Type B pancreatic cell (in vitro differentiated cells): ENCODE measurements at places on chromosomes 16 and 17.

DNA sequence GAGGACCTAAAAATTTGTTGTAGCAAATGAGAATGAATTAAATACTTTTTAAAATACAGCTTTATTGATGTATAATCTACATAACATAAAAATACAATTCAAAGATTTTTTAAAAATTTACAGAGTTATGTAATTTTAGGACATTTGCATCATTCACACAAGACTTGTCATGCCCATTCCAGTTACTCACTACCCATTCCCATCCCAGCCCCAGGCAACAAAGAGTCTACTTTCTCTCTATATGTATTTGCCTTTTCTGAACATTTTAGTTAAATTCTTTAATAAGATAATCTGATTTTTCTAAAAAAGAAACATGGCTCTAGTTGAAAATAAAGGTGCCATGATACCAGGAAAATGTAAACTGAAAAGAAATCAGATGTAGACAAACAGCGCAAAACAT, 354.2 kb downstream of the PMP22 start:
- no peak for DNase-seq

DNA sequence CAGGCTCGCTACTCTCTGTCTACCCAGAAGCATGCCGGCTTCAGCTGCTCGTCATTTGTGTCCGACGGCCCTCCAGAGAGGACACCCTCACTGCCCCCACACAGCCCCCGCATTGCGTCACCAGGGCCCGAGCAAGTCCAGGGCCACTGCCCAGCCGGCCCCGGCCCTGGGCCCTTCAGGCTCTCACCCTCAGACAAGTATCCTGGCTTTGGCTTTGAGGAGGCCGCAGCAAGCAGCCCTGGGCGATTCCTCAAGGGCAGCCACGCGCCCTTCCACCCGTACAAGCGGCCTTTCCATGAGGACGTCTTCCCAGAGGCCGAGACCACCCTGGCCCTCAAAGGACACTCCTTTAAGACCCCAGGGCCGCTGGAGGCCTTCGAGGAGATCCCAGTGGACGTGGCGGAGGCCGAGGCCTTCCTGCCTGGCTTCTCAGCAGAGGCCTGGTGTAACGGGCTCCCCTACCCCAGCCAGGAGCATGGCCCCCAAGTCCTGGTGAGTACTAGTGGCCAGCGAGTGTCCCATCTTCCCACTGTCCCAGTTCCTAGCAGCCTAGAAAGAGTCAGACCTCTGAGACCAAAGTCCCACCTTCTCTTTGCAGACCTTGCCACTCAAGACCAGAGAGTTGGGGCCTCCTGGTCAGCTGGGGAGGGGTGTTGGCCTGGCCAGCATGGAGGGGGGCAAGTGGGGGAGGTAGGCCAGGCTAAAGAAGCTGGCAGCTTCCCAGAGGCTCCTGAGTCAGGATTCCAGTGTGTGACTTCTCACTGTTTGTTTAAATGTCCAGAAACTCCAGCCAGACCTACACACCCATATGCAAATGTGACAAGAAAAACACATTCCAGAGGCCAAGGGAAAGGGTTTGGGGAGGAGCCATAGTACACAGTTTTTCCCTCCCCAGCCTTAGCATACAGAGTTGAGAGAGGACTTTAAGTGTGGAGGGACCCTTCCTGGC, 18.6 kb downstream of the FOXN1 start:
- no peak for DNase-seq

DNA sequence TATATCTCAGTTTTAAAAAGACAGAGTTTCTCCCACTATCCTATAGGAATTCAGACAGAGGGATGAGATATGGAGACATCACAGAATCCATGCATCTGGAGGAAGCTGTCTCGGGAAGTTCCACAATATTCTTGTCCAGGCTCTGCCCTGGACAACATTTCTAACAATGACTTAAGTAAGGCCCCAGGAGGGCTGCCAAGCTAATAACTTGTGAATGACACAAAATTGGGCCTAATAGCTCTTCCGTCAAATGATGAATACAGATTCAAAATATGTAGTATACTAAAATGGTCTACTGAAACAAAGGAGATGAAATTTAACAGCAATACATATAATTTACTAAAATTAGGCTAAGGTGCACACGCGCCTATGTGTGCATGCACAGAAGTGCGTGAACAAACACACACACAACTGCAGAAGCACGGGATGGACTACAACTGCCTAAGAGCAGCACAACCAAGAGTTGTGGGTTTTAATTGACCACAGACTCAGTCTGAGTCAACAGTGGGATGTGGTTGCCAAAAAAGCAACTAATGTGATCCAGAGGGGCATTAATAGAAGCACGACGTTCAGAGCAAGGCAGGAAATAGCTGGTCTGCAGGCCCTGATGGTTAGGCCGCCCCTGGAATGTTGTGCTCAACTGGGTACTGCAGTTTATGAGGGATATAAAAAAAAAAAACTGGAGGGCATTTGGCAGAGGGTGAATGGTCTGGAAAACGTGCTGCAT, 26.3 kb upstream of the HS3ST2 start:
- DNase-seq = no peak

GRCh38 chr17:51191895-51192294, 25.7 kb downstream of the NME2 start:
- DNase-seq = no peak

DNA sequence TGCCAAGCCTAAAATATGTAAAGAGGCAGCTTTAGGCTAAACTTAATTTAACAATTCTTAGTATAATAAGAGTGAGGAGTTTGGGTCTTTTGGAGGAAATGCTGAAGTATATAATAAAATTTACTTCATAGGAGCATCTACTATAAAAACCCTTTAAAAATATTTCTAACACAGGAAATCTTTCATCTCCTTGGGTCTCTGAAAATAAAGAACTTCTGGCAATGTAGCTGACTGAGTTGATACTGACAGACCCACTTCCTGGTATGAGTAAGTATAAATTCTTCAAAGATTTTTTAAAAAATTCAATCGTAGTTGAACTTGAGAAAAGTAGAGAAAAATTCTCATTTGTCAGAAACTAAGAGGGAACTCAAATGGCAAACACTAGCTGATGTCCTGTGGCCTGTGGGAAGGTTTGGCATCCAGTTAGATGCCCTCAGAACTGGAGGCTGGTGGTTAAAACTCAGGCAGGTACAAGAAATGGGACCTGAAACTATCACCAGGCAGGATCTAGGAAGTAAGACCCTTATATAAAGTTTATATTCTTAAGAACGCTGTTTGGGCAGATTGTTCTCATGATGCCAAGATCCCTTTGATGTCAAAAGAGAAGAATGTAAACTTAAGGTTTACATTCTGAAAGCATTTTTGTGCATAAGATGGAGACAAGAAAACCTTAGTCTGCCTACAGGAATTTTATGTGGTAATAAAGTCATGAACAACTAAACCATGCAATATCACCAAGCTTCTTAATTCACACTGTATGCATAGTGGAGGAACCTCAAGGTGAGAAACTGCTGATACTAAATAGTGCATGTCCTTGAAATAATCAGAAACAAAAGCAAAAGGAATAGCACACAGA, 6.2 kb downstream of the KRTAP4-6 start:
- DNase-seq = no peak

GRCh38 chr16:80280557-80280956, 260.2 kb upstream of the DYNLRB2 start:
- DNase-seq = no peak

GRCh38 chr16:8764525-8765250, 32.8 kb downstream of the TMEM186 start:
- no peak for DNase-seq
